Stimulated activated CD4-positive, alpha-beta T cell treated with anti-CD3 and anti-CD28 coated beads, Interleukin-15, amount 100 ng/mL, for 1 hour (primary cell): ENCODE measurements at places on chromosomes 11 and 22.

DNA sequence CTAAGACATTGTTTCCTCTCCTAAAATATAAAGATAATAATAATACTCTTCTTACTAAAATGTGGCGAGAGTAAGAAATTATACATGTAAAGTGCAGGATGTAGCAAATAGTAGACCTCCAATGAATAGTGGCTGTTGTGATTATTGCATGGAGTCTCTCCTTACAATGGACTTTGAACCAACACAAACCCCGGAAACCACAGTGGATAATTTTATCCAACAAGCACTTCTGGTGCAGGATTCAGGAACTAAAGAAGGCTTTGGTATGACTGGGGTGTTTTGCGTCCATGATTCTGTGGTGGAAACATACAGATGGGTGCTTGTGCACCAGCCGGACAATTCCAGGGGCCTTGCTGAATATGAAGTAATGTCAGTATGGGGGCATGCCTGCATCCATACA, 146.4 kb upstream of the UBASH3B start:
- no peak for DNase-seq

DNA sequence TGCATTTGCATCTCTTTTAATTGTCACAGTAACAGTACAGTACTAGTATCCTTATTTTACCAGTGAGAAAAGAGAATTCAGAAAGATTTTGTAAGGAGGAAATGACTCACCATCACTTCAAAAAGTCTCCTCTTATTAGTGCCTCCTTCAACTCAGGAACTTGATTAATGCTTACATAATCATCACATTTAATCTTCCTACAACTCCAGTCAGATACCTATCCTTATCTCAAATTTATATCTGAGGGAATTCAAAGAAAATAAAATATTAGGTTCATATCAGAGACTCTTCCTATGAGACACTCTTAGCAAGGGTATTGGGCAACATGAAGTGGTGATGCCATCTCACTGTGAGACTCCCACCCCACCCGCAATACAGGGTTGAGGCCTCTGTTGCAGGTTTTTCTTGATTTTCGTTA, 26.1 kb upstream of the CTSC start:
- no peak for DNase-seq

- no peak for DNase-seq
These were observed 37.6 kb downstream of the LIF start for GRCh38 chr22:30208631-30209603.

- no peak for DNase-seq
These were observed 196.1 kb upstream of the B3GAT1 start for GRCh38 chr11:134607963-134608750.

DNA sequence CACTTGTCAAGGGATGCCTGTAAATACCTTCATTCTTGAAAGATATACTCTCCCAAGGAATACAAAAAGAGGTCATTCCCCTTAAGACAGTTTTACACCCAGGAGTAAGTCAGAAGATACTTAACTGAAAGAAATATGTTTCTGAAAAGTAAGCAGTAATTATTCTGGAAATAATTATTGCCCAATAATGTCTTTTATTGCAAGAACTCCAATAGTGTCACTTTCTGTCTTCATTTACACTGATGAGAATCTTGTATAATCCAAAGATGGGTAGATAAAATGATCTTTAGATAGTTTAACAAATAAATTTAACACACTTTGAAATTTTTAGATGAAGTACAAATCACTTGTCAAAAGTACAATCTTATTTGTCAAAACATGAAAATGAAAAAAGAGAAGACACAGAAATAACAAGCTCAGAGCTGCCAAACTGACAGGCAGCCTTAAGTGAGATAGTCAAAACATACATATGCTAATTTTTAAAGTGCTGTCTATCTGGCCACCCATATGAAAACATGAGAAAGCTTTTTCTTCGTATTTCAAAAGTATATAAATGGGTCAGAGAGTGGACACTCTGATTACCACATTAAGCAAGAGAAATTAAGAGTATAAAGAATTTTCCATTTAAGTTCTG, 225.1 kb downstream of the TTC28 start:
- DNase-seq, result no peak

DNA sequence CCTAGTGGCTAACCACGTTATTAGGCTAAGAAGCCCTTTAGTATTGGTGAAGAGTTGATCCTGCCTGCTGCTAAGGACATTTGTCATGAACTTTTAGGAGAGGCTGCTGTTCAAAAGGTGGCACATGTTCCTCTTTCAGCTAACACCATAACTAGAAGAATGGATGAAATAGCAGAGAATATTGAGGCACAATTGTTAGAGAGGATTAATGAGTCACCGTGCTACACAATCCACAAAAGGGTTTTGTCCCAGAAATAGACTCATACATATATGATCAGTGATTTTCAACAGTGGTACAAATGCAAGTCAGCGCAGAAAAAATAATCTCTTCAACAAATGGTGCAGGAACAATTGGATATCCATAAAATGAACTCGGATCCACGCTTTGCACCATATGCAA, 7.0 kb upstream of the MSANTD2 start:
- no peak for DNase-seq

- DNase-seq, result no peak
These were observed 54.7 kb downstream of the MICAL3 start for GRCh38 chr22:17969701-17970113.

GRCh38 chr11:113105592-113105991, 144.4 kb downstream of the NCAM1 start:
- DNase-seq, result no peak

DNA sequence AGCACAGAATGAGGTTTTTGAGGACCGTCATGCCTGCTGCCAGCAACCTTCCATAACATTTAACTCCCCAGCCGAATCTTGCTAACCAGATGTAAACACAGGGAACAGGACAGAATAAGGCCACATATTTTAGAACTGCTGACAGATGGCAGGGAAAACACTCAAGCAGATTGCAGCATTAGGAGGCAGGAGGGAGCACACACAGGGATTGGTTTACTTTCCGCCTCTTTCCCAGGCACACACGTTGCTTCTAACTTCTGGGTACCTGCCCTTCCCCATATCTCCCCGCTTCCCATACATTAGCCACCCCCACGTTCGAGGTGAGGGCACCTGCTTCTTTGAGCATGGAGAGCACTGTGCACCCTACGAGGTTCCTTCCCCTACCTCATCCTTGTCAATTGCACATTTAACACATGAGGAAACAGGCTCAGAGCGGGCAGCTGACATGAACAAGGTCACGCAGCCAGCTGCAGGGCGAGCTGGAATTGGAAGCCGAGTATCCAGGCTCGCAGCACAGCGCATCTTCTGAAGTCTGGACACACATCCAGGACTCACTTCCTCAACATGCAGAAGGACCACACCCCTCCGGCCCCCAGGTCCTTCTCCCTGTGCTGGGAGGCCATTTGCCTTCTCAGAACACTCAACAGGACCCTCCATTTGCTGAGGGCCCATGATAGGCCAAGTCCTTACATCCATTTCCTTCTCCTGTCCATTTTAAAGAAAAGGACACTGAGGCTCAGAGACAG, 18.7 kb downstream of the ASPHD2 start:
- no peak for DNase-seq

- no peak for DNase-seq
These were observed 3.4 kb upstream of the FGF19 start for GRCh38 chr11:69707176-69707575.

DNA sequence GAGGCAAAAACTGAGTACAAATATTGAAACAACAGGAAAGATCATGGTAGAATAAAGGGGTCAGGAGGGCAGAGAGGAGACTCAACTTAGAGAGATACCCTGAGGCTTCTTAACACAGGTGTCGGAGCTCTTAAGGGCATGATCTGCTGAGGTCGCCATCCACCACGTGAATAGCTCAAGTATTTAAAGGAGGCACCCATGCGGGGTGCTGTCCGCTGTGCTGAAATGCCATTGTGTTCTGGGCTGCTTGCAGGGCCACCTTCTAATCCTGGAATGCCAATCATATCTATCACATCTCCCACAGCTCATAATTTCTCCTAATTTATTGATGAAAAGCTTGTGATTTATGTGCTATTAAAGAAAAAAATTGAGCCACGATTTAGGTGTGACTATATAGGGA, 90.2 kb downstream of the SEZ6L start:
- no peak for DNase-seq

- DNase-seq, result no peak
These were observed 1.0 kb downstream of the POU2AF3 start for GRCh38 chr11:111299101-111300026.

GRCh38 chr11:76765863-76766350, 17.2 kb upstream of the TSKU start:
- no peak for DNase-seq

DNA sequence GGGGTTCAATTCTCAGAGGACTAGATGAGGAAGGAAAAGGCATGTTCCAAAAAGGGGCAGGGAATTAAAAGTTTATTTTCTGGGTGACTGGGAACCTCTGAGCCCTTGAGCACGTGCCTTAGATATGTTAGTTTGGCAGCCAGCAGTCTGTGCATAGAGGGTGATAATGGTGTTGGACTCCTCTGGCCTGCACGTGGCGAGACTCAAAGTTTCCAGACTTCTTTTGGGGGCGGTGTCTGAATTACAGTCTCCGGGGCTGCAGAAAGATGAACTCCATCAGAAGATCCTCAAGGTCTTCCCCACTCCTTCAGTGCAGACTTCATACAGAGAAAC, 861 bp upstream of the ZNRF3 start:
- no peak for DNase-seq

GRCh38 chr11:44950031-44950624, 555 bp downstream of the TP53I11 start:
- DNase-seq, result no peak

GRCh38 chr11:77503006-77503405, 29.1 kb upstream of the PAK1 start:
- DNase-seq, result no peak

DNA sequence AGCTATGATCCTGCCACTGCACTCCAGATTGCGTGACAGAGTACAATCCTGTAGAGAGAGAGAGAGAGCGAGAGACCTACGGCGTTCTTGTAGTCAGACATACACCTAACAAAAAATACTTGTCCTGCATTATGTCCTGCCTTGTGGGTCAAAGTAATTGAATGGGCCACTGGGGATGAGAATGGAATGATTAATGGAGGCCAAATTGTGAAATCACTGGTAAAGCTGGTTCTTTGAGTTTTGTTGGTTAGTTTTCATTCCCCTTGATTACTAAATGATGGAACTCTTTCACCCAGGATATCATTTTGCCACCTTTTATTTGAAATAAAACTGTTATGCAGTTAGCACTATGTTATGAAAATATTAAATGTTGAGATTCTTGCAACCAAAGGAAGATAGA, 18.7 kb downstream of the GAS2 start:
- no peak for DNase-seq

- DNase-seq, result peak; percentile 18
These were observed 98.0 kb upstream of the ASPHD2 start for GRCh38 chr22:26330971-26331625.

DNA sequence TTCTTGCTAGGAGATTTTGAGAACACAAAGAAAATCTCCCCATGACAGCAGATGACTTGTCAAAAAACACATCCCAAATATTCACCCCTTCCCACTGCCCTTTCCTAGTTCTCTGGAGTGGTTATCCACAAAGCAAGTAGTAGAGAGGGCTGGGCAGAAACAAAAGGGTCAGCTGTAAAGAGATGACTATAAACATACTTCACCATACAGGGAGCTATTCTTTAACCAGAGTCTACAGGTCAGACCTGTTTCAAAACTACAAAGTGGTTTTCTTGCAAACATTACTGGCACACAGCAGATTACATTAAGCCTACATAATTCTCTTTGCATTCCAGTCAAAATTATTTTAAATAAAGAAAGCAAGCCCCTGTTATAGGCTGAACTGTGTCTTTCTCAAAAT, 47.7 kb upstream of the NFRKB start:
- no peak for DNase-seq

- DNase-seq, result no peak
These were observed 2.3 kb upstream of the ST3GAL4 start for GRCh38 chr11:126352934-126353801.

- DNase-seq, result no peak
These were observed 13.9 kb downstream of the SIRT3 start for GRCh38 chr11:221998-222789.

DNA sequence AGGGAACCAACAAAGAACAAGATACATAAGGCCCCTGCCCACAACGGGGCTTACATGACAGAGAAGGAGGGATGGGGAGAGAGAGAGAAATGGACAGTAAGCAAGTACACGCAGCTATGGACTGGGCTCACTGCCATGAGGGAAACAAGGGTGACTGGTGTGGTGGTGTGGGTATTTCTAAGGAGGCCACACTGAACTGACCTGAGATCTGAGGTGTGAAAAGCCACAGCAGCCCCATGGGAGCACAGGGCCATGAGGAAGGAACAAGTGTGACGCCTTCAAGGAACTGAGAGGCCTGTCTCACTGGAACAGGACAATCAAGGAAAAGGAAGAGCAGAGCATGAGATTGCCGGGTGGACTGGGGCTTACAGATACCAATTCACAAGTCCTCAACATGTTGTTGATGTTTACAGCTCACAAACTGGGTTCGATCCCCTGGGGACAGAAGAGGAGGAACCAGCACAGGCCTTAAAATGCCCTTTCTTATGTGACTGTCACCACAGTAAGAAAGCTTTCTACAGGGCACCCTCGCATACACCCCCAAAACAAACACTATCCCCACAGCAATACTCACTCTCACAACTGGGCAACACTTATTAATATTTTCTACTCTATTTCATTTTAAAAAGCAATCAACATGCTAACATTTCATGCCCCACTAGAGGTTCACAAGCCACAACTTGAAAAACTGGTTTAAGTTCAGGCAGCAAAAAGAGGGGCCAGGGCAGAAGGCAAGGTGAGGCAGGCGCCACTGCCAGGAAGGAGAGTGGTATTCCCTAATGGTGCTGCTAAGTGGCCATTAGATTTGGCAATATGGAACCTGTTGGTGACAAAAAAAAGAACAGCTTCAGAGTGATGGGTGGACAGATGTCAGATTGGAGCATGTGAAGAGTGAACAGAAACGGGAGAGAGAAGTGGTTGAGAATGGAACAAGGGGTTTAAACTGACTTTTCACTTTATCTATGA, 39.1 kb downstream of the TCIRG1 start:
- no peak for DNase-seq

- no peak for DNase-seq
These were observed 8.0 kb upstream of the MRPL23 start for GRCh38 chr11:1939006-1939625.

DNA sequence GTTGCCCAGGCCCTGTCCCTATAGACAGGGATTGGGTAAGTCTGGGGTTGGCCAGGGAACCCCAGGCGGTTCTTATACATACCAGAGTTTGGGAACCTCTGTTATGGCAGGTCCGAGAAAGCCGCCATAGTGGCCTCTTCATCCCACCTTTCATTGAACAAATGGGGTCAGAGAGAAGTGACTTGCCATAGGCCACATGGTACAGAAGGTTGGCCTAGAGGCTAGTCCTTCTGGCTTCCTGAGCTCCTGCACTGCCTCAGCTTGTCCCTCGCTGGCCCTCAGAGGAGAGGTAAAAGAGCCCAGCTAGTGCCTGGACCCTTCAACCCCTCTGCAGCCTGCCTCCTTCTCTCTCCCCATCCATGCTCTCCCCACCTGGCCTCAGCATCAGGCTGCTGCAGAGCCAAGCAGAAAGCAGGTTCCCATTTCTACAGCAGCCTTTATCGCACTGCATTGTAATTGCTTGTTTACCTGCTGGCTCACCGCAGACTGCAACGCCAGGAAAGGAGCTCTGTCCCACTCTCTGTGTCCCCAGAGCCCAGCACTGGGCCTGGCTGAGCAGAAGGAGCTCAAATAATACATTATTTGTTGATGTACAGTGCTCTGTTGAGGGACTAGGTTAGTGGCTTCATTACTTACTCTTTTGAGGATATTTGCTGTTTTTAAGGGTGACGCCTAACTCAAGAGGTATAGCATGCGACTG, 103.6 kb downstream of the TRIM29 start:
- no peak for DNase-seq
